ENCODE measurements at places on chromosomes 3 and 15. TPM values are rescaled to one million over a fixed set of nuclear protein-coding genes. Genes with fewer than 3 reads are reported as not detected.

Gene RAB6B
- total RNA-seq: 1.2 TPM

Gene NR1I2
- total RNA-seq: 0.61 TPM

Gene CD86
- total RNA-seq: 1.2 TPM

DNA sequence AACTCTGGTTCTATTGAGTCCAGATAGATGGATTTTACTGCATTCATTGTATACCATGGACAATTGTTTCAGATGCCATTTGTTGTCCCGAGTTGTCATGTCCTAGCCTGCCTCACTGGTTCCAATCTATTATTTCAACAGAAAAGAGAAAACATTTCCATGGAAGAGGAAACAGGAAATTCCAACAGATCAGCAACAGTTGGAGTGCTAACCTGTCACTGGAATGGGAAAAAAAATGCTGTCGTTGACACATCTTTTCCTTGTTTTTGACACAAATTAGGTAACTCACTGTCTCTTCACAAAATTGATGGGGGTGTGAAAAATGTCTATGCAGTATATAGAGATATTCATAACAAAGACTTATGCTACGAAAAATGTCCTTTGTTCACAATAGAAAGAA, 432.0 kb upstream of the TBL1XR1 start:
- DNase-seq: no peak

DNA sequence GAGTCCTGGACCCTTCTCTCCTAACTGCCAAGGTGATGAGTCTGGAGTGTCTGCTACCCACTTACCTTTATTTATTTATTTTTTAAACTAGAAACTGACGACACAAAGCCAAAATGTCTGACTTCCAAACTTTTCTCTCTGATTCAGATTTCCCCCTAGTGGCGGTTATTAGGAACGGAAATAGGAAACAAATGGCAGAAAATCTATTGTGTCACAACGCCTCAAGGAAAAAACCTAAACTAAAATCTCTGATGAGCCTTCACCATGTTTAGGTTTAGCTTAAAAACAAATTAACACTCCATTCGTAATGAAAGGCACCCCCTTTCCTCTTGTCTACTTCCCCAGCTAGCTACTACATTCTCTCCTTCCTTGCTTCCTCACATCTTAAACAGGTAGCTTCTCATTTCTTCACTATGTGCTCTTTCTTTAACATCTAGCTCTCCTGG, 94.0 kb upstream of the MEX3B start:
- no peak for DNase-seq

Measured in T-cell (primary cell).